Small intestine (tissue), 16 donors: ENCODE measurements at places on chromosomes 1 and 21. TPM values are rescaled to one million over a fixed set of nuclear protein-coding genes. Genes with fewer than 3 reads are reported as not detected.

Gene FCRLA
- not detected for polyA plus RNA-seq

Gene GPR137B
- polyA plus RNA-seq, result 5.4 TPM

Gene NADK
- 67.8 TPM for polyA plus RNA-seq

Gene PLA2G2A
- polyA plus RNA-seq, result 166 TPM

Gene GUCA2B
- 615 TPM for polyA plus RNA-seq
